Stimulated activated naive CD8-positive, alpha-beta T cell treated with anti-CD3 and anti-CD28 coated beads, Interleukin-15, amount 100 ng/mL, for 72 hours (primary cell): ENCODE measurements at places on chromosomes 1 and 21.

DNA sequence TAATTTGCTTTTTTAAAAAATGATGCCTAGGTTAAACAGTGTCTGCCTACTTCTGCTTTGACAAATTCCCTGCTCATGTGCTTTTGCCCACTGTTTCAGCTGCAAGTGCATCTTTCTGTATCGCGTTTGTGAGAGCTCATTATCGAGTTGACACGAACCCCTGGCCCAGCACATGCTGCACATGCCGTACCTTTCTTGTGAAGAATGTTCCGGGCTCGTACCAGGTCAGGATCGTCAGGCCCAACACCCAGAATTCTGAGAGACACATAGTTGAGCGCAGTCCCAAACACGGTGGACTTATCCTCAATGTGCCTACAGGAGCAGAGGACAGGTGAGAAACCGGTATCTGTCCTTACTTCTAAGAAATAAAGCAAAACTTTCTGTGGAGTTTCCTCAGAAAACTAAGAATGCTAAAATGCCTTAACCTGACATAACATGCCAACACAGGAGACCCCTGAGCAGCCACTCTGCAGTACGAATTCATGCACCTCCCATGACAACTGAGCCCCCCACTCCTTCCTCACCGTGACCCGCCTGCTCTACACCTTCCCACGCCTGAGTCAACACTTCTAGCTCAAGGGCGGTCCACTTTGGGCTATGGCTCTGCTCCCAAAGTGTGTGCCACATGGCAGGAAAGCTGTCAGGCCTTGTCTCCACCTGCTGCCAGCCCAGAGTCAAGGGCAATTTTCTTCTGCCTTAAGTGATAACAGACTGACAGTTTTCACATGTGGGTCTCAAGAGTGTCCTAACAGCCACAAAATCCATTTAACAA is 6.7 kb downstream of the LSS start:
- no peak for DNase-seq

DNA sequence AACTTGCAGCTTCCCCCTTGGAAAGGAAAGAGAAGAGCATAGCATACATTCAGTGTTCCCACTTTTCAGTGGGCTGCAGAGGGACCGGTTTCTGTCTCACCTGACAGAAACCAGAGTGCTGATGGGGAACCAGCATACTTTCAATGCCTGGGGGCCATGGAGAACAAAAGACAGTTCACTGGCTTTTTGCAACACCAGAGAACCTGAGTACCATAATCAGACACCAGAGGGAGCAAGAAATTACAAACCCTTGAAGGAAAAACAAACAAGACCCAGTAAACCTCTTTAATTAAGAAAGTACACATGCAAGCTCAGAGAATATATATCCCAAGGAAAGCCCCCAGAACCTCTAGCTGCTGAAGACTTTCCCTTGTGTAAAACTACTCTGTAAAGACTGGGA is 51.1 kb downstream of the CSMD2 start:
- DNase-seq: no peak

DNA sequence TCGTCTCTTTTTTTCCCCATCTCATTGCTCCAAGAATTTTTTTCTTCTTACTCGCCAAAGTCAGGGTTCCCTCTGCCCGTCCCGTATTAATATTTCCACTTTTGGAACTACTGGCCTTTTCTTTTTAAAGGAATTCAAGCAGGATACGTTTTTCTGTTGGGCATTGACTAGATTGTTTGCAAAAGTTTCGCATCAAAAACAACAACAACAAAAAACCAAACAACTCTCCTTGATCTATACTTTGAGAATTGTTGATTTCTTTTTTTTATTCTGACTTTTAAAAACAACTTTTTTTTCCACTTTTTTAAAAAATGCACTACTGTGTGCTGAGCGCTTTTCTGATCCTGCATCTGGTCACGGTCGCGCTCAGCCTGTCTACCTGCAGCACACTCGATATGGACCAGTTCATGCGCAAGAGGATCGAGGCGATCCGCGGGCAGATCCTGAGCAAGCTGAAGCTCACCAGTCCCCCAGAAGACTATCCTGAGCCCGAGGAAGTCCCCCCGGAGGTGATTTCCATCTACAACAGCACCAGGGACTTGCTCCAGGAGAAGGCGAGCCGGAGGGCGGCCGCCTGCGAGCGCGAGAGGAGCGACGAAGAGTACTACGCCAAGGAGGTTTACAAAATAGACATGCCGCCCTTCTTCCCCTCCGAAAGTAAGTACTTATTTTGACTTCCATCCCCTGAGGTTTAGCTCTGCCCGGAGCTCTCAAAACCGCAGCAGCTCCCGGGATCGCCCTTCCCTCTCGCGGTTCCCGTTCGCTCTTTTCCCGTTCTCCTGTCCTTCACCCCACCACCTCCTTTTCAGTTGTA is 1.5 kb downstream of the TGFB2 start:
- DNase-seq: no peak

- DNase-seq: no peak
Observed at GRCh38 chr1:17565461-17566252, 26.2 kb downstream of the ARHGEF10L start.

- no peak for DNase-seq
Observed at GRCh38 chr1:204094856-204095634, 22.1 kb downstream of the SOX13 start.

DNA sequence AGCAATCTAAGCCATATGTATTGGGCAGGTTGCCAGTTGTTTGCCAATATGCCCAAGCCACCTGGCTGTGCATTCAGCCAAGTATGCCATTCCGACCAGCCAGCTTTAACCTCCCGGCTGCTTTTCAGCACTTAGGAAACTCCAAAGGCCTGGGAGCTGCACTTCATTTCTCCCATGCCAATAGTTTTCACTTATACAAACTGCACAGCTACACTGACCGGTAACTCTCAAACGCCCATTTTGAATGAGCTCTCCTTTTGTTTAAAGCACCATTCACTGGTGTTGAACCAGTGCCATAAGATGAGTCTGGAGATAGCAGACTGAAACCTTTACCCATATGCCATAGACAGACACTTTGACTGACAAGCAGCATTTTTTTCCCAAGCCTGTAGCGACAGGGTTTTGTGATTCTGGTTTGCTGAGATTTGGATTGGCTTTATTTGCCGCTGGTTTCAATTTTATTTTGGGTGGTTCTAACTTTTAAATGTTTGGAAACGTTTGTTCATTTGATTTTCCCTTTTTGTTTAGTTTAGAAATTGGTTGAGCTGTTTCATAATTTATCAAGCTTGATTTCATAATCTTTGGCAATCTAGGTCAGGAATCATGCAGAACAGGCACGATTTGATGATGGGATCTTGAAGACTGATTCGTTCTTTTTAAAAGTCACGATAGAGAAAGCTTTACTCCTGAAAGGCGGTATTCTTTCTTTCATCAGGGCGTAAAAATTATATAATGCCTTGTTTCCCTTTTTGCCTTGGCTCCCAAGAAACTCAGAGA is 144.6 kb downstream of the NFIA start:
- DNase-seq: no peak

DNA sequence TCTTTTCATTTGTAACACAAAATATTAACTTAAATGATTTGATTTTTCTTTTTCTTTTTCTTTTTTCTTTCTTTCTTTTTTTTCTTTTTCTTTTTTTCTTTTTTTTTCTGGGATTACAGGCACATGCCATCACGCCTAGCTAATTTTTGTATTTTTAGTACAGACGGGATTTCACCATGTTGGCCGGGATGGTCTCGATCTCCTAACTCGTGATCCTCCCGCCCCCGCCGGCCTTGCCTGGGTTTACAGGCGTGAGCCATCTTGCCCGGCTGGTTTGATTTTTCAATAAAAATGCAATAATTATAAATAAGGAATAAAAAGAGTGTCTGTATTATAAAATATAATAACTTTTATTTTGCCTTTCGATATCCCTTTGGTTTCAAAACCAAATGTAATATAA is 146.7 kb upstream of the RGS18 start:
- DNase-seq: no peak

DNA sequence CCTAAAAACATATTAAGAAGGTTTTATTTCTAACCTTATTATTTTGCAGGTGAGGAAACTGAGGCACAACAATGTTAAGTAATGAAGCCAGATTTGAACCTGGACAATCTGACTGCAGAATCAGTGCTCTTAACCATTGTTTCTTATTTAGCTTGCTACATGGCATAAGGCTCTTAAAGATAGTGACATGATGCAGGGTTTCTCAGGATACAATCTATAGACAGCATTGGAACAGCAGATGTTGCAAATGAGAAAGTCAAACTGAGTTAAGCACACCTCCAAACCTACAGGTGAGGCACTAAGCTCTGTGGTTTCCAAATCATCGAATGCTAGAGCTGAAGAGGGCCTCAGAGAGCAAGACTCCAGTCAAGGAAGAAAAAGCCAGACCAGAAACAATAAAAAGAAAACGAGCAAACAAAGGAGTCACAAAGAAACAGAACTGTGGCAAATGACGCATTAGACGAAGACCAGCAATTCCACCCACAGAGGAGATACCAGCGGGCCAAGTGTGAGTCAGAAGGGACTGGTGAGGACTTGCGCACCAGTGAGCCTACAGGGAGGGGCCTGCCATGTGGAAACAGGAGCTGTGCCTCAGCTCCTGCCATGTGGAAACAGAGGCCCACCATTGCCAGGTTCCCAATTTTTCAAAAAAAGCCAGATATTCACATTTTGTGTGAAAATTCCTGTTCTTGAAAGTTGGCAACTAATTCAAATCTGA is 14.4 kb downstream of the CD58 start:
- peak; percentile 84 for DNase-seq
